ENCODE measurements at places on chromosomes 12 and 14.
A peak's percentile ranks its signal among the peaks of the same experiment; 100 is the strongest.

GRCh38 chr14:43041976-43042375 is 1435.3 kb downstream of the LRFN5 start:
- DNase-seq = no peak

GRCh38 chr12:40569626-40570179 is 122.5 kb upstream of the CNTN1 start:
- no peak for DNase-seq

- DNase-seq = no peak
Measured at GRCh38 chr12:50728417-50728816, 35.5 kb upstream of the ATF1 start.

- DNase-seq = no peak
Measured at GRCh38 chr12:21655591-21655990, 2.1 kb downstream of the LDHB start.

DNA sequence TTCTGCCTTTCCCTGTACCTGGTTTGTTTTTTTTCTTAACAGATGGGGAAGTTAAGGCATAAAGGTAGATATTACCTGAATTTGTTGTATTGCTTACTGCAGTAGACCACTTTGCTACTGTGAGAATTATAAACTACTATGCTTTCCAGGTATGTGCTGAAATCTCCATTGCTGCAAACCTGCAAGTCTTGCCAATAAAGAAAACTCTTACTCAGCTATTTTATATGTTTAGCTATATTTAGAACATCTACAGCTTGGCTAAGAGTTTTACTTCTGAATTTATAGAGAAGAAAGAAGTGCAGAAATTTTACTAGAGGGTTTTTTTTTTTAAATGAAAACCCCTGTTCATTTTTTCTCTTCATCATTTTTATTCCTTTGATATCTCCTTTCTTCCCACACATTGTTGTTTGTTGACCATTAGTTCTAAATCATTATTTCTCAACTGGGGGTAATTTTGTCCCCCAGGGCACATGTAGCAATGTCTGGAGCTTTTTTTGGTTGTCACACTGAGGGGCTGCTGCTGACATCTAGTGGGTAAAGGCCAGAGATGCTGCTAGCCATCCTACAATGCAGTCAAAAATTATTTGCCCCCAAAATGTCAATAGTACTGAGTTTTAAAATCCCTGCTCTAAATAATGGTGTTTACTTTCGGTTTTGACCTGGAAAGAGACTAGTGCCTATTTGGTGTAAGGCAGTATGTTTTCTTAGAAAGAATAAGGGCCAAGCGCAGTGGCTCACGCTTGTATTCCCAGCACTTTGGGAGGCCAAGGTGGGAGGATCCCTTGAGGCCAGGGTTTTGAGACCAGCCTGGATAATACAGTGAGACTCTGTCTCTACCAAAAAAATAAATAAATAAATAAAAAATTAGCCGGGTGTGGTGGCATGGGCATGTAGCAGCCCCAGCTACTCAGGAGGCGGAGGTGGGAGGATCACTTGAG is 48.6 kb downstream of the PCNX1 start:
- no peak for DNase-seq

DNA sequence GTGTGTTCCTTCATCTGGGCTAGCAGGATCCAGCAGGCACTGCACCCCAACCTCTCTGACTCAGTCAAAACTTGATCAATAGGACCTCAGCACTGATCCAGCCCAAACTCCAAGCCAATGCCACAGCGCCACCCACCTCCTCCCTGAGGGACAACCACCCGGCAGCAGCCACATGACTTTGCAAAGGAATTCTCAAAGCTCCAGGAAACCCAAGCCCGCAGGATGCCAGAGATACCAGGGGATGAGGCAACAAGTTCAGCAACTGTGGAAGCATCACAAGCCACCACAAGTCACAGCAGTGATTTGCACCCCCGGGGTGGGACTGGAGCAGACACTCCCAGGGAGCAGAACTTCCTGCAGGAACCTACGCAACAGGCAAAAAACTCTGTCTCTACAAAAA is 37.3 kb downstream of the ACTN1 start:
- peak; percentile 68 for DNase-seq

- DNase-seq = no peak
Measured at GRCh38 chr14:95345032-95345431, 25.3 kb upstream of the CLMN start.

DNA sequence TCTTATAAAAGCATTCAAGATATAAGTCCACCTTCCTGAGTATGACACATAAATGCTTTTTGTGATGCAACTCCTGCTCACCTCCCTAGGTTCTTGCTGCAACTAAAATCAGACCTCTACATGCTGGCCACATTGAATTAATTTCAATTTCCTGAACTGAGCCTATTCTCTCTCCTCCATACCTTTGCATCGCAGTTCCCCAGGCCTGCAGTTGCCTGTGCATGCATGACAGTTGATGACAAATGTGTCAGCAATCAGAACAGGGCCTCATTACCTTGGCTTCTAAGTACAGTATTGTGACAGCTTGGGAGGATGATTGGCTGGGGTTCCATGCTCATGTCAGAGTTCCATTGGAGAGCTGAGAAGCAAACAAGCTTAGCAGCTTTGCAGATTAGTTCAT is 3.9 kb upstream of the TM7SF3 start:
- DNase-seq = no peak

- peak; percentile 70 for DNase-seq
Measured at GRCh38 chr12:92987846-92988621, 58.9 kb upstream of the EEA1 start.

- DNase-seq = no peak
Measured at GRCh38 chr12:88627501-88627900, 47.2 kb upstream of the KITLG start.

- DNase-seq = no peak
Measured at GRCh38 chr12:116319898-116320621, 42.6 kb upstream of the MED13L start.

- no peak for DNase-seq
Measured at GRCh38 chr14:92710001-92710341, 38.5 kb downstream of the LGMN start.

- no peak for DNase-seq
Measured at GRCh38 chr14:28406196-28406595, 360.4 kb upstream of the FOXG1 start.

- no peak for DNase-seq
Measured at GRCh38 chr14:51507906-51508511, 143.7 kb upstream of the FRMD6 start.

- no peak for DNase-seq
Measured at GRCh38 chr14:64792231-64792630, 87.5 kb downstream of the SPTB start.

DNA sequence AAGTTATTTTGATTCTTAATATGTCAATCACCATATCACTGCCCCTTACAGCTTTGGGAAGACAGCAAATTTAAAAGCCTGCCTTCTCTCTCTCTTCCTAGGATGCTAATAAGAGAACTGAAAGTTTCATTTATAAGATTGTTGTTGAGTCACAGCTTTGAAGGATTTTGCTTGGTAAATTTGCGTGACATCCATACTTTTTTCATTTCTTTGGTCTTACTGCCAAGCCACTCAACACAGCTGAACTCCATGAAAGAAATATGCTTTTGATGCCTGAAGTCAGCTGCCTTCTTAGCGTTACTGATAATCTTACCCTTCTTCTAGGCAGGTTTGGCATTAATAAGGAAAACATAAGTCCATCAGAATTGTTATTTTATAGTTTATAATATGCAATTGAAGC is 155.0 kb downstream of the CRADD start:
- no peak for DNase-seq

- DNase-seq = no peak
Measured at GRCh38 chr14:21486640-21487087, 9.7 kb downstream of the TOX4 start.

DNA sequence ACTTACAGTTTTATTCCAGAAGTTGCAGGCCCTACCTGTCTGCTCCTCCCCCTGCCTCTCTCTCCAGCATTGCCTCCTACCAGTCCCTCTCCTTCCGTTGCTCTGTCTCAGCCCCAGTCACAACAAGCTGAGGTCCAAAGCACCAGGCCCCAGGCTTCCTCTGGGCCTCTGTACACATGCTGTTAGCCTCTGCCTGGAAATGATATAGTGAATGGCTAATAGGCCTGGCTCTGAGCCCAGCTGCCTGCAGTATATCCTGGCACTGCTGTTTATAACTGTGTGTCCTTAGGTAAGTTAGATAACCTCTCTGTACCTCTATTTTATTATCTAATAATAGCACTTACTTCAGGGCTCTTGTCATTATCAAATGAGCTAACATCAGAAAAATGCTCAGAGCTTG is 114.9 kb upstream of the PWP1 start:
- no peak for DNase-seq

DNA sequence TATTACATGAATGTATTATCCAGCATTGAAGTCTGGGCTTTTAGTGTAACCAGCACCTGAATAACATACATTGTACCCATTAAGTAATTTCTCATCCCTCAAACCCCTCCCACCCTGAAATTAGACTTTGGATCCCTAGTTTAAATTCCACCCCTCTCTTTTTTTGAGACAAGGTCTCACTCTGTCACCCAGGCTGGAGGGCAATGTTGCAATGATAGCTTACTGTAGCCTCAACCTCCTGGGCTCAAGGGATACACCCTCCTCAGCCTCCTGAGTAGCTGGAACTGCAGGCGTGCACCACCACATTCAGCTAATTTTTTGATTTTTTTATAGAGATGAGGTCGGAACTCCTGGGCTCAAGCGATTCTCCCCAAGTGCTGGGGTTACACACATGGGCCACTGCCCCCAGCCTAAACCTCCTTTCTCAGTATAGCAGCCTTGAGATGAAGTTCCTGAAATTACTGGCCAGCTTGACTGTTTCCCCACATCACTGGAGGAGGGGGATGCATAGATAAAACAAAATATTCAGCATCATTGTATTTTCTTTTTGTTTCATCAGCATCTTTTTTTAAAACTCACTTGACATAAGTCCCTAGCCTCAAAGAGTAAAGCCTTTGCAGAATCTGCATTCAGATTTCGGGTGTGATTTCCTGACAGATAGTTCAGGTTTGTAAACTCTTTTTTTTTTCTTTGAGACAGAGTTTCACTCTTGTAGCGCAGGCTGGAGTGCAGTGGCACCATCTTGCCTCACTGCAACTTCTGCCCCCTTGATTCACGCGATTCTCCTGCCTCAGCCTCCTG is 7.0 kb downstream of the PTPN11 start:
- no peak for DNase-seq

- peak; percentile 67 for DNase-seq
Measured at GRCh38 chr12:124481257-124481750, 86.1 kb downstream of the NCOR2 start.

DNA sequence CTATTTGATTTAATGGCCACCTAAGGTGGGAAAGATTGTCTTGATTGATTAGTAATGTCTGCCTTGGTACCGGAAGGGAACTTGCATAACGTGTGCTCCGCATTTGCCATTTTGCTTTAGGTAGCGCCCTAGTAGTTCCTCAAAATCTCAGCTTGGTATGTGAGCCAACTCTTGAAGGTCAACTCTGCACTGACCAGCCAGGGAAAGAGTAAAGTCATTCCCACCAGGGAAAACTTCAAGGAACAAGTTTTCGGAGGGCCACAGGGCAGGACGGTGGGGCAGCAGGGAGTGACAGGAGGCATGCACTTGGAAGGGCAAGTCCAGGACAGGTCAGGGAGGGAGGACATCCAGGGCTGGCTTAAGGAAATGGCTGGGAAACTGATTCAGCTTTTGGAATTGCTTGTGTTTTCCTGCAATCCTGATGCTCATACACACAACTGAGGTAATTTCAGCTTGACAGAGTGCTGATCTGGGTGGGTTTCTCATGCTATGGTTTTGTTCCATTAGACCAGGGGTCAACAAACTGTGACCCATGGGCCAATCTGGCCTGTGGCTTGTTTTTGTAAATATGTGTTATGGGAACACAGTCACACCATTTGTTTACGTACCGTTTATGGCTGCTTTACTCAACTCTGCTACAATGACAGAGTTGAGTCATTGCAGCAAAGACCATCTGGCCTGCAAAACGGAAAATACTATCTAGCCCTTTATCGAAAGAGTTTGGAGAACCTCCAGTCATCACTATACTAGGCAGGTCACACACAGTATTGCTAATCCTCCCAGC is 184.5 kb downstream of the RBM19 start:
- no peak for DNase-seq

DNA sequence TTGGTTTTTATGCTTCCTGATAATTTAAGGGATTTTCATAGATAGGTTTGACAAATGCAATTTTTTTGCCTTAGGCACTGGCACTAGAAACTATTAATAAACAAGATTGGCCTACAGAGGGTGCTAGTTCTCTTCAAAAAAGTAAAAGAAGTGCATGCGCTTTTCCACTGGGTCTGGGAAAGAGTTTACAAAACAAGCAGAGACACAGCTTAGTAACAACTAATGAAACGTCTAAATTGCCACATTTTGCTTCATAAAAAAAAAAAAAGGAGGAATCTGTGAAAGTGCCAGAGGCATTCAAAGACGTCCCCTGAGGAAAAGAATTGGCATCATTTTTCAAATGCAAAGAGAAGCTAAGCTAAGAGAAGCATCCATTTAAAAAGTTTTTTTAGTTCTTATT is 58.3 kb upstream of the EEA1 start:
- no peak for DNase-seq

DNA sequence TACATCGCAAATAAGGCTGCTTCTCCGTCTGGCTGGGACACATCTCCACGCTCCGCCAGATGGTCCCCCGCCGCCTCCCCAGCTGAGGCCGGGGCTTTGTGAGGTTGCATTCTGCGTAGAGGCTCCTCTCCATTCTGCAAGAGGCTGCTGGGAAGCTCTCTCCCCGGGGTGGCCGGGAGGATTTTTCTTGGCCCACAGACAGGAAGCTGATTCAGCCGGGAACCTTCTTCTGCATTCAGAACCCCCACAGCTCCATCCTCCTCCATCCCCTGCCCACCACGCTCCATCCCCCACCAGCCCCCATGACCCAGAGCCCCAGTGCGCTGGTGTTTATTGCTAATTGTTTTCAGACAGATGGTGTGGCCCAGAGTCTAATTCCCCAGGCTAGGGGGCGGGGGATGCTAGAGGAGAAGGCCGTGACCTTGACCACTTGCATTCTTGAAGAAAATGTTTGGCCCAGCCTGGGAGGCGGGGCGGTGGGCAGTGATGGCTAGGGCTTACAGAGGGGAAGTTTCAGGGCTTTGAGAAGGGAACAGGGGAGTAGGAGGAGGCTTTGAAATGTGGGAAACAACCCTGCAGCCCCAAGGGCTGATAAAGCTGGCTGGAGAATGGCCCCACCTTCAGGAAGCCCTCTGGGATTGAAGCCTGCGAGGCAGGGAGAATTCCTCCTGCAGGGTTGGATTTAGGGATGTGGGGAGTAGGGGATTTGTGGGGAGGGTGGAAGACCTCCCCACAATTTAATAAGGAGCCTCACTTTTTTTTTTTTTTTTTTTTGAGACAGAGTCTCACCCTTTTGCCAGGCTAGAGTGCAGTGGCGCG is 88.5 kb upstream of the NCOR2 start:
- DNase-seq = no peak

- DNase-seq = no peak
Measured at GRCh38 chr14:96221109-96221650, 16.5 kb downstream of the BDKRB2 start.

All from Caco-2 (cell line).